ENCODE measurements at places on chromosomes 12 and 14. TPM values are rescaled to one million over a fixed set of nuclear protein-coding genes. Genes with fewer than 3 reads are reported as not detected.

KIF5A gene
- total RNA-seq, result 3.6 TPM

ANG gene
- 41.9 TPM for total RNA-seq

GRCh38 chr14:92680781-92681650, 67.4 kb downstream of the LGMN start:
- peak; percentile 42 for DNase-seq

DNA sequence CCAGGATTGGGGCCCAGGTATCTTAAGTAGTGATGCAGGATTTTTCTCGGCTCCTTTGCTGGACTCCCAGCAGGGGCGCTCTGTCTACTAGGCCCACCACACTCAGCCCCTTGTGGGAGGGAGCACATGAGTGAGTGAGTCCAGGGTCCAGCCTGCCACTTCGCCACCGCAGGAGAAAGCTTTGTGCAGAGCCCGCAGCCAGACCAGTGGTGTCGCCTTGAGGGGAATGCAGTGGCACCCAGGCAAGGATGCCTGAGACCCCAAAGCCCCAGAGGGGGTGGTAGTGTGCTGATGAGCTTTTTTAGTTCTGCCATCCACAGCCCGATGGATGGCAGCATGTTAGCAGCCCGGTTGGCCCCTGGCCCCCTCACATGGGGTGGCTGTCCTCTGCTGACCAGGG, 5.4 kb upstream of the MRPS35 start:
- DNase-seq, result no peak

DNA sequence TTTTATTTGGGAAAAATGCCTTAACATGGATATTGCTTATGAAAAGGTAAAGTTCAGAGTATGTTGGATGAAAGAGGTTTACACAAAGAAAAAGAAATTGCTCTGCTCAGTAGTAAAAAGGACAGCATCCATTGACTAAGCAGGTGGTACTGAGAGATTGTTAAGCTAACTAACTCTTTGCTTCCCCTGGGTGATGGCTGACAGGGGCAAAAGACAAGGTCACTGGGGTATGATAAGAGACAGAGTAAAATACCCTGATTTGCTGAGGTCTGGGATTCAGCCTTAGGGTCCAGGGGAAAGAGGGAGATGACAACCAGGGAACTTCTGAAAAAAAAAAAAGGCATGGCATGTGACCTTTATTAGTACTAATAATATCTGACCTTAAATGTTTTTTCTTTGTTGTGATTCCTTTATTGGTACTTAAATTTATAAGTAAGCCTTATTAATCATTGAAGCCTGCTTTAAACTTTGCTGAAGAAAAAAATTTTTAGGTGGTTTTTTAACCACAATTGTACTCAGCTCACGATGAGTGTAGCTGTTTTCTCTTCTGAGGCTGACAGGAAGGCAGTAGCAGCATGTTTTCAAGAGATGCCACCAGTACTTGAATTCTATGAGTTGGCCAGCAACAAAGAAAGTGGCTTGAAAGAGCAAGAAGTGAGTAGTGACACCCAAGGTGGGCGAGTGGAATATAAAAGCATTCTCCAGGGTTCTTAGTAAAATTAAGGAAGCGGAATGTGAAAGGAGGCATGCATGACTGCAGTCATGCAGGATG, 43.7 kb upstream of the KITLG start:
- no peak for DNase-seq

DNA sequence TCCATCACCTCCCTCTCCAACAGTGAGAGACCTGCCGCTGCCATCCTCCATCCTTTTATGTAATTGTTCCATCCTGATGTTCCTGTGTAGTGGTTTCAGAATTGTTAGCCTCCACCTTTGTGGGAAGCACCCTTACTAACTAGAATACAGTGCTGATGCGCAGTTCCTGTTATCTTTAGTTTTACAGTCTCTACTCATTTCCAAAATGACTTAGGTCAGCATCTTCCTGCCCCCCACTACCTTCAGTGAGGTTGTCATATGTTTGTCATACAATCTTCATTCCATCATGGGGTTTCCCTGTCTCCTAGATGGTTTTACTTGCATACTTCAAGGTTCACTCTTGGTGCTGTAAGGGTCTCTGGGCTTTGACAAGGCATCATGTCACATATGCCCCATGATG, 69.8 kb downstream of the EML1 start:
- no peak for DNase-seq

Measured in tibial nerve (tissue), 4 donors.